ENCODE measurements at places on chromosomes 12 and 14.

GRCh38 chr12:45638386-45638785, 91.1 kb upstream of the ARID2 start:
- no peak for DNase-seq

DNA sequence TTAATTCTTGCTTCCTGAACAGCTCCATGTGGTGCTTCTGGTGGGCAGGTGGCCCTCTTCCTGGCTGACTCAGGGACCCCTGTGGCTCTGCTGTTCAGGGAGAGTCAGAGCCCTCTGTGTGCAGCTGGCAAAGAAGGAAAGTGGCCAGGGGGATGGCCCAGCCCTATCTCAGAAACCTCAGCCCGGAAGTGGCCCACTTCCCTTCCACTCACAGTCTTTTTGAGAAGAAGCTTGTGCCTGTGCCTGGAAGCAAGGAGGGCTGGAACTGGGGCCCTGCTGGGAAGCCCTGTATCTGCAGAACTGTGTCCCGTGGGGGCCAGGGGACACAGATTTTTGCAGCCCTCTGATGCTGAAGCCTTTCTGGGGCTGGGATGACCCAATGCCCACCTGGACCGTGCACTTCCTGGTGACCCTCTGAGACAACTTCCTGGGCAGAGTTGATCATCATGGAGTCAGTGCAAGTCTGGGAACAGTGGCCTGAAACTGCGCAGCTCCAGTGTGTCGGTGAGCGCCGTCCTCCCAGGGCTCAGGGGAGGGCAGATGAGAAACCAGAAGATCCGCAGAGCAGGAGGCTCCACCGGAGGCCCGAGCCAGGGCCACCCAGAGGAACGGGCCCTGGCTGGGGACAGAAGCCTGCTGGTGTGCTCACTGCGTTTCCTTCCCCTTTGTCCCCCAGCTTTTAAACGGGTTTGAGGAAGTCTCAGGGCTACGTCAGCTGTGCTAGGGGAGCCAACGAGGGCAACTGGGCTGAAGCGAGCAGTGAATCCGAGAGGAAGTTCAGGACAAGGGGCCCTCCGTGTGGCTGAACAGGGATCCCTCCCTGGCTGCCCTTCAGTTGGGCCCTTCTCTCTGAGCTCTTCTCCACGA, 217.4 kb upstream of the RTL1 start:
- DNase-seq: peak; percentile 21

DNA sequence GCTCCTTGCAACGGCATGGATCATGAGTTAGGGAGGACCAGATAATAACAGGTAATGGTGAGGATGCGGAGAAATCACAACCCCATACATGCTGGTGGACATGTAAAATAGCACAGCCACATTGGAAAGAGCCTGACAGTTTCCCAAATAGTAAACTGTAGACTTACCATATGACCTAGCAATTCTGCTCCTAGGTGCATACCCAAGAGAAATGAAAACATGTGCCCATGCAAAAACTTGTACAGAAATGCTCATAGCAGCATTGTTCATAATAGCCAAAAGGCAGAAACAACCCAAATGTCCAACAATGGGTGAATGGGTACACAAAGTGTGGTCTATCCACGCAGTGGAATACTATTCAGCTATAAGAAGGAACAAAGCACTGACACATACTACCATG, 97.5 kb upstream of the VRK1 start:
- no peak for DNase-seq

- no peak for DNase-seq
Observed at GRCh38 chr14:87109271-87109670, 883.7 kb downstream of the GALC start.

DNA sequence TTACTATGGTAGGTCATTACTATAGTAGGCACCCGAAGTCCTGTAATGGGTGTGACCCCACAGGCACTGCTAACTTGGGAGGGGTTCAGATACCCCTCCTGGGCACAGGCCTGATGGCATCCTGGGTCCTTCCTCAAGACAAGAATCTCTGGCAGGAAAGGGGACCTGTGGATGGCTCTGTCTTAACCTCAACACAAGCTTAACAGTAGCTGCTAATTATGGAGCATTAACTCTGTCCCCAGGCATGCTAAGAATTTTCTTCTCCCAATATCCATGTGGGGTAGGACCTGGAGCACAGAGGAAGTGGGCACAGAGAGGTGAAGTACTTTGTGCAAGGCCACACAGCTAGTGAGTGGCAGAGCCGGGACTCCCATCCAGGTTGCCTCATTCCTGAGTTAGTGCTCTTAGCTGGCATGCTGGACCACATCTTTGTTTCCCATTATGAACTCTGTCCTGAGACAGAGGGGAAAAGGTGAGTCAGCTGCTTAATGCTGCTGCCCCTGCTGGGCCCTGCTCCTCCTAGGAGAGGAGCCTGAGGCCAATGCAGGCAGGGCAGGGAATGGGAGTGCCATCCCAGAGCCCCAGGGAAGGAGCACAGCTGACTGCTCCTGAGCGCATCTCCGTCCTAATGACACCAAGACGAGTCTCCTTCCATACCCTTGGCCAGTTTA, 32.1 kb downstream of the GALNT16 start:
- DNase-seq: no peak

DNA sequence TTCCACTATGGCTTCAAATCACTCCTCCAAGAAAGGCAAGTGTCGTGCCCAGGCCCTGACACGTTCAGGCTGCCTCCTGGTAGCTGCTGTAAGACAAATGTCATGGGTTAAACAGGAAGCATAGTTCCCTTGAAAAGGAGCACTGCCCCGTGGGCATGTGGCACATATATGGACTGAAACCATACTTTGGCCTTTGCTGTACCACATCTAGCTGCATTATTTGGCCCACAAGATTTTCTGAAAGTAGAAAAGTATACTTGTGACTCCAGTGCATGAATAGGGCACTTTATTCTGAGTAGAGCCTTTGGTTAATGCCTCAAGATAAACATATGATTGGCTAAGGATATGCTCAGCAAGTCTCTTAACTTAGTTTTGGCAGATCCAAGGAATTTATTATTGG, 218.7 kb upstream of the EGLN3 start:
- DNase-seq: no peak

DNA sequence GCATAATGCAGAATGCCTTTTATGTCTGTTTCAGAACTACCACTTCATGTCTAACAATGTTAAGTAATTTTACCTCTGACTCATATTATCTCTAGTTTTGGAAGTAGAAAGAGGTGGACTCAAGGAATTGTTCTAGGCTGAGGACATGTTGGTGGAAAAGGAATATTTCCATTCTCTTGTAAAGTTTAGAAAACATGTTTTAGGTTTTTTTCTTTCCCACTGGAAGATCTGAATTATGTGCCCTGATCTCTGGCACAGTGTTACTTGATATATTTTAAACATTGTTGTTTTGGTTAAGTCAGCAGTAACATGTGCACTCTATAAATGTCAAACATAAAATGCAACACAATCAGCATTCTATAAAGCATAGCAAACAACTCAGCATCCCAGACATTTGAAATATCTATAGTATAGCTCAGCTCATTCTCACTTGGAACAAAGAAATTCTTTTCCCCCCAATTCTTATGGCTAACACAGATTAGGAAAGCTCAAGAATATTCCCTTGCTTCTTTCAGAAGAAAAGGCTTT, 202.3 kb downstream of the STXBP6 start:
- DNase-seq: no peak

GRCh38 chr12:120010661-120011230, 21.7 kb downstream of the BICDL1 start:
- no peak for DNase-seq

DNA sequence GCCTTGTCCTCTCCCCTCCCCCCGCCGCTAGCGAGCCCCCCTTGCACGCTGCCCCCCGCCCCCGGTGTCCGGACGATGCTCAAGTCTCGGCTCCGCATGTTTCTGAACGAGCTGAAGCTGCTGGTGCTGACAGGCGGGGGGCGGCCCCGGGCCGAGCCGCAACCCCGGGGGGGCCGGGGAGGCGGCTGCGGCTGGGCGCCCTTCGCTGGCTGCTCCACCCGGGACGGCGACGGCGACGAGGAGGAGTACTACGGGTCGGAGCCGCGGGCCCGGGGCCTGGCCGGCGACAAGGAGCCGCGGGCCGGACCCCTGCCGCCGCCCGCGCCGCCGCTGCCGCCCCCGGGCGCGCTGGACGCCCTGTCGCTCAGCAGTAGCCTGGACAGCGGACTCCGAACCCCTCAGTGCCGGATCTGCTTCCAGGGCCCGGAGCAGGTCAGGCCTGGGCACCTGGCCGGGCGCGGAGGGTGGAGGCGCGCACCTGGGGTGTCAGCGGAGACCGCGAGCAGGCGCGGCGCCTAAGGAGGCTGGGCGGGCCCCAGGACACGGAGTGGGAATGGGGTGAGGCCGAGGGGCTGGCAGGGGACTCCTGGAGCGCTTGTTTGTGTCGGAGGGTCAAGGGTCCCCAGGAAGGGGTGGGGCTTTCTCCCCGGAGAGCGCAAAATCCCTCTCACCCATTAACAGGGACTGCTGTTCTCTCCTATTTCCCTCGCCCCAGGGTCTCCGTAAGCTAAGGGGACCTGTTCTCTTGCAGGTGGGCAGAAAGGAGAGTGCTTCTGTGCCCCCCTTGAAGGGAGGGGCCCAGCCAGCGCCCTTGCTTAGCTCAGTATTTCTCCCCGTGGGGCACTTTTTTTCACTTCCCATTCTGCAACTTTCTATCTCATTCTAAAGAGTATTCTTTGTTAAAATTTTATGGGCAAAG, 810 bp downstream of the MARCHF9 start:
- no peak for DNase-seq

GRCh38 chr14:55353686-55354467, 57.8 kb downstream of the ATG14 start:
- no peak for DNase-seq

DNA sequence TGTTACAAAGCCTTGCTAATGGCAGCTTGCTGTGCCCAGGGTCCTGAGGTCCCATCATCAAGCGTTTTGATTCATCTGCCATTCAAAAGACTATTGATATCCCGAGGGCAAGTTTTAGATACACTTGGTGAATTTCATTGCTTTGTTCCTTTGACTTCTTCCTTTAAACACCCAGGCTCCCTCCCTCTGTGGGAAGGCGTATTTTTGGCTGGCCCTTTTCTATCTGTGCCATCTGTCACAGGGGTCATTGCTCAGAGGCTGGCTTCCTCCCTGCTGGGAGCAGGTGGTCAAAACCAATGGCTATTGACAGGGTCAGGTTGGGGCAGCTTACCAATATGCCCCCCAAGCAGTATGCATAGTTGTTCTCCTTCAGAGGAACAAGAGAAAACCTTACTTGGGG, 40.0 kb downstream of the SCN8A start:
- DNase-seq: no peak

GRCh38 chr12:101925361-101925760, 48.0 kb downstream of the DRAM1 start:
- DNase-seq: no peak

GRCh38 chr14:91793704-91794103, 61.8 kb upstream of the CATSPERB start:
- DNase-seq: no peak

DNA sequence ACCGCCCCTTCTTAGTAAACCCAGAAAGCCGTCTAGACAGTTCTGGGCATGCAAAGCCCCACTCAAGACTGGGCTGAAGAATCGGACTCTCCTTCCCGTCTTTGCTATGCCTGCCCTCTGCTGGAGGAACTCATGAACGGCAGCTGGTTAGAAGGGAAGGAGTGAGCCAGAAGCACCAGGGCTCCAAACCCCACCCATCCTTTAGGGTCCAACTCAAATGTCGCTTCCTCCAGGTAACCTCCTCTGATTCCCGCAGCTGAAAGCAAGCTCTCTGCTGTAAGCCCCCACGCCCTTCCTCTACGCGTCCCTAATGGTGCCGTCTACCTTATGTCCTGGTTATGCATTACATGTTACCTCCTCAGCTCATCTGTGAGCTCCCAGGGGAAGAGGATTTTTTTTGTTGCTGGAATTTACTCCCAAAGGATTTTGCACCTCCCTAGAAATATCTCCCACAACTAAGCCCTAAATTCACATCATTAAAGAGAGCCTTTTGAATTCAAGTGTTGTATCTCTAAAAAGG, 59.0 kb upstream of the SCN8A start:
- peak; percentile 71 for DNase-seq

GRCh38 chr14:80136358-80136757, 74.9 kb downstream of the DIO2 start:
- DNase-seq: no peak

DNA sequence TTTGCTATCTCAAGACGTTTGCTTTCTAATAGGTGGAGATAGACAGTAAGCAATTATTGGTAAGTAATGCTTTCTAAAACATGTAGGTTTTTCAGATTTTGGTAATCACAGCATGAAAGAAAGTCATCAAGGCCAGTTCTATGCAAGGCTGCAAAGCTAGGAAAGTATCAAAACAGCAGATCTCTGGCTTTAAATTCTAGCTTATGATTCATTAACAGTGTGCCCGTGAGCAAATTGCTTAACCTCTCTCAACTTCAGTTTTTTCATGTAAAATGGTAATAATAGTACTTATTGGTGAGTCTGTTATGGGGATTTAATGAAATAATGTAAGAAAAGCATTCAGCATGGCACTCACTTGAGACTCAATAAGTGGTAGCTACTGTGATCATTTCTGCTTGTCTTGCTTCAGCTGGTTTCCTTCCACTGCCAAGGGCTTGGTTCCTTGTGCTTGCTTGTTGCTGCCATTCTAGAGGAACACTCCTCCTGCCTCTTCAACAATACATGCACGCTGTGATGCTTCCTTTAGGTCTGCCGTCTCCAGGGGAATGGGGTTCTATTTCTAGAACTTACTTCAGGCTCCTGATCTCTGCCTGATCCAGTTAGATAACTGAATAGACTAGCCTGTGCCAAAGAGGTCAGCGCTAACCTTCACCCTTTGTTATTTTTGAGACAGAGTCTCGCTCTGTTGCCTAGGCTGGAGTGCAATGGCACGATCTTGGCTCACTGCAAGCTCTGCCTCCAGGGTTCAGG, 88.4 kb downstream of the CAND1 start:
- DNase-seq: no peak

DNA sequence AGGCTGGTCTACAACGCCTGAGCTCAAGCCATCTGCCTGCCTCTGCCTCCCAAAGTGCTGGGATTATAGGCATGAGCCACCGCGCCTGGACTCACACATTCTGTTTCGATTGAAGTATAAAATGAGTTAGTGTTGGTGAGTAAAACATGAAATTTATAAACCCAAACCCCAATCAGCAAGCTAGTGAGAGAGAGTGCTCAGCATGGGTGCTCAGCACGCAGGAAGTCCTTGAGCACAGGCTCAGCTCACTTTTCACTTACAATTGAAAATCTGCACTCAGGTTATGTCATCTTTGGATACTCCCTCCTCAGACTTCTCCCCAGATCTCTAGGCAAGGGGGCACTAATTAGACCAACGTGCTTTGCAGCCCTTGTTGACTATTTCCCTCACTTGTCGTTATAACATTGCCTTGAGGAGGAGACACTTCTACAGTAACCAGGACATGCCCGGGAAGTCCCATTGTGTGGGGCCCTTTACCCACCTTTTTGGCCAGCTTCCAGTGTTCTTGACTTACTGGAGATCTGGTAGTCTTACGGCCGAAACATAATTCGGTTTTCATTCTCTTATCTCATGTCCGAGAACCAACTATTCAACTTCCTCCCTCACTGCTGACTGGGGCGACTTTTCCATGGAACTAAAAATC, 68.5 kb upstream of the AMN1 start:
- no peak for DNase-seq

DNA sequence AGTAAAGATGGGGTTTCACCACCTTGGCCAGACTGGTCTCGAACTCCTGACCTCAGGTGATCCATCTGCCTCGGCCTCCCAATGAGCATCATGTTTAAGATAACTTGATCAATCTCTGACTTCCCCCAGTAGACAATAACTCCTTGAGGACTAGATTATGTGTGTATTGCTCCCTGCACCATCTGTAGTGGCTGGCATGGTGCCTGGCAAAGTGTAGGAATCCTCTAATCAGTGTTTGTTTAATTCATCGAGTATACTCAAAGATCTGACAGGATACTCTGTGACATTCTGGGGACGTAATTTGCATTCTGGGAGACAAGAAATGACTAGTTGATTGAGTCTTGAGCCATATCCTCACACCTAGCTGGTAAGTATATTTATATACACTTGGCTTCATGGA, 873.5 kb upstream of the TMEM132C start:
- no peak for DNase-seq
